ENCODE measurements at places on chromosomes 5 and 9.

GRCh38 chr5:108830705-108831276, 83.1 kb downstream of the FER start:
- no peak for DNase-seq

GRCh38 chr9:105964156-105964555, 269.8 kb downstream of the TMEM38B start:
- no peak for DNase-seq

DNA sequence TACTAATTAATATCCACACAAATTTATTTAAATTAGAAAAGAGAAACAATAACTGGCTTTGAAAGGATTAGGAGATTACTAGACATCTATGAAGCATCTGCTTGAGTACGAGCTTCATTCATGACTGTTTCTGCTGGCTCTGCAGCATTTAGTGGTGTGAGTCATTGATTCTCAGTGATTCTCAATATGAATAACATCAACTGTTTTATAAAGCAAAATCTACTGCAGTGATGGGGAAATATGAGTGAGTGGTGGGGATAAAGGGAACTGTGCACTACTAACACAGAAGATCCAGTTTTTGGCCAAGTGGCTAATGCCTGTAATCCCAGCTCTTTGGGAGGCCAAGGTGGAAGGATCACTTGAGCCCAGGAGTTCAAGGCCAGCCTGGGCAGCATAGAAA, 8.4 kb downstream of the FNBP1 start:
- no peak for DNase-seq

DNA sequence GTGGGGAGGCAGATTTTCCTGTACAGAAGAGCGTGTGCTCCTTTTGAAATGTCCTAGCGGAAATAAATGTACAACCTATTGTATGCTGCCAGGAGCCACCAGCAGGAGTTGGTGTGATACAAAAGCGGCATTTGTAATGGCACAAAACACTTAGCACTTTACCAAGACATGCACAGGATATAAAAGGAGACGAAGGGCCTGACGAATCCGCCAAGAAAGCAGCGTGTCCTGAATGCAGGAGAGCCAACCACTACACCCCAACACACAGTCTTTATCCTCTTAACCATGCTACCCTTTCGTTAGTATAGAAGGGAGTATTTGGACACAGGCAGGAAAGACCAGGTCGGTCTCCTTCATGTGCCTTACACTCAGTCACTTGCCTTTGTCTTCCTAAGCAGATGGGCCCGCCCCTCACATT, 218.1 kb downstream of the TRIM32 start:
- DNase-seq, result no peak
